ENCODE measurements at places on chromosomes 3 and 15.

DNA sequence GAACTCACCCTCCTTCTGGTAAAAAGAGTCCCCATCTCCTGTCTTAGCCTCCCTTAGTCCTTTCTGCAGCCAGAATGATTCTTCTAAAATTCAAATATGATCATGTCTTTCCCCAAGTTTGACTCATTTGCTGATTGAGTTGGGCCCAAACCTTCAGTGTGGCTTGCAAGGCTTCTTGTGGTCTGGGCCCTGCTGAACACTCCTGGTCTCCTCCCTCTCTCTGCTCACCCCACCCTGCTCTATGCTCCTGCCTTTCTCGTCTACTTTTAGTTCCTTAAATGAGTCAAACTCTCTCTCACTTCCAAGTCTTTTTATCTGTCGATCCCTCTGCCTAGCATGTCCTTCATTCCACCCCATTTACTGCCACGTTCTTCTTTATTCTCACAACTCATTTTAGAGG, 72.6 kb downstream of the CCR1 start:
- DNase-seq: no peak

GRCh38 chr3:169153656-169154055, 509.9 kb downstream of the MECOM start:
- no peak for DNase-seq

DNA sequence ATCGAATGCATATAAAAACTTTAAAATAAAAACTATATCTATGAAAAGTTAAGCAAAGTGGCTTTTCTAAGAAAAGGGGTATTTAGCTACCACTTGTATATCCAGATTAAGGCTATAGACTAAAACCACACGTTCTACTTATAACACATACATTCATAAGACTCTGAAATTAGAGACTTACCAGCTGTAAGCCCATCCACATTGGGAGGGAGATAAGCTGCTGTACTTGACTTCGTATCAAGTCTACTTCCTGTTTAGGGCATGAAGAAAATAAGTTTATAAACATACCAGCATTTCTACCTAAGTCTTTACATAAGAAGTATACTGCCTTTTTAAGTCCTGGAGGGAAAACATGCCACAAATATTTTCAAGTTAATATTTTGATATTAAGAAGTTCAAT, 27.7 kb downstream of the AQR start:
- no peak for DNase-seq

- DNase-seq: no peak
These were observed 10.6 kb downstream of the TPM1 start for GRCh38 chr15:63052961-63053698.

DNA sequence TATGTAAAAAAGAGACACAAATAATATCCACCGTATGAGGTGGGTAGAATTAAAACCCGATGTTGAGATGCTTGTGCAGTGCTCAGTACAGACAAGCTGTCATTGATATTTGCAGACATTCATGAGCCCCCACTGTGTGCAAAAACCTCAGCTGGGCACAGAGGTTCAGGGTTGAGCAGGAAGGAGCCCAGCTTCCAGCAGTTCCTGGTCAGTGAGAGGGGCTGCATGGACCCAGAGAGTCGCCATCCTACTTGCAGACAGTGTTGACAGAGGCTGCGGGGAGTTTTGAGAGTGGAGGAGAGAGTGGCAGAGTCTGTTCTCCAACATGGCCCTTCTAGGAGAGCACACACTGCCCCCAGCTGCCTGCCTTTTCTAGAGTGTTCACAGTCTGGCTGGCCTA, 6.1 kb upstream of the LTF start:
- no peak for DNase-seq

DNA sequence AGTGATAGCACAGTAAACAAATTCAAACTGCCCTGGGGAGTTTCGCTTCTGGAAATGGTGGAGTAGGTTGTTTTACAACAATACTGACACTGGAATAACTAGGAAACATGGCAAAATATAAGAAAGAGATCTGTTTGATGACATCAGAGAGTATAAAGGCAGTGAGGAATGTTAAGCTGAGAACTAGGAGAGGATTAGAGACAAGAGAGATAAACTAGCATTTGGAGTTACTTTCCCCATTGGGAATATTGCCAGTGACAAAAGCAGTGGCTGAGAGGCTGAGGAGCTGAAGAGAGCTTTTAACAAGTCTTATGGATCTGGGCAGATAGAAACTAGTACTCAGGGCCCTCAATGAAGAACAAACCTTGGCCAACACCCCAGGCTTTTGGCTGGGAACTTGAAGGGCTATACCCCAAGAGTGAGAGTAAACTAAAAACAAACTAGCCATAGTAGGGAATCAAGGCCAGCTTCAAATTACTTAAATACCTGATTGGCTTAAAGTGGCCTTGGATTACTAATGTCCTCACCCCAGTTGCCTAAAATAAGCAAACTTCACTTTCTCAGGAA, 280.4 kb downstream of the KLF13 start:
- no peak for DNase-seq

GRCh38 chr3:55911266-55911665, 424.2 kb upstream of the WNT5A start:
- no peak for DNase-seq

GRCh38 chr15:58677426-58677825, 72.1 kb downstream of the ADAM10 start:
- DNase-seq: no peak

DNA sequence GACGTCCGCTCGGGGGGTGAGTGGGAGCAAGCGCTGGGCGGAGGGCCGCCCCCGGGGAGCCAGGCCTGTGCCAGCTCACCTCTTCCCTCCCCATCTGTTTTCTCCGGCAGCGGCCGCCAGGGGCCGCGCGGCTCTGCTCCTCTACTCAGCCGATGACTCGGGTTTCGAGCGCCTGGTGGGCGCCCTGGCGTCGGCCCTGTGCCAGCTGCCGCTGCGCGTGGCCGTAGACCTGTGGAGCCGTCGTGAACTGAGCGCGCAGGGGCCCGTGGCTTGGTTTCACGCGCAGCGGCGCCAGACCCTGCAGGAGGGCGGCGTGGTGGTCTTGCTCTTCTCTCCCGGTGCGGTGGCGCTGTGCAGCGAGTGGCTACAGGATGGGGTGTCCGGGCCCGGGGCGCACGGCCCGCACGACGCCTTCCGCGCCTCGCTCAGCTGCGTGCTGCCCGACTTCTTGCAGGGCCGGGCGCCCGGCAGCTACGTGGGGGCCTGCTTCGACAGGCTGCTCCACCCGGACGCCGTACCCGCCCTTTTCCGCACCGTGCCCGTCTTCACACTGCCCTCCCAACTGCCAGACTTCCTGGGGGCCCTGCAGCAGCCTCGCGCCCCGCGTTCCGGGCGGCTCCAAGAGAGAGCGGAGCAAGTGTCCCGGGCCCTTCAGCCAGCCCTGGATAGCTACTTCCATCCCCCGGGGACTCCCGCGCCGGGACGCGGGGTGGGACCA, 632 bp upstream of the CRELD1 start:
- peak; percentile 63 for DNase-seq

DNA sequence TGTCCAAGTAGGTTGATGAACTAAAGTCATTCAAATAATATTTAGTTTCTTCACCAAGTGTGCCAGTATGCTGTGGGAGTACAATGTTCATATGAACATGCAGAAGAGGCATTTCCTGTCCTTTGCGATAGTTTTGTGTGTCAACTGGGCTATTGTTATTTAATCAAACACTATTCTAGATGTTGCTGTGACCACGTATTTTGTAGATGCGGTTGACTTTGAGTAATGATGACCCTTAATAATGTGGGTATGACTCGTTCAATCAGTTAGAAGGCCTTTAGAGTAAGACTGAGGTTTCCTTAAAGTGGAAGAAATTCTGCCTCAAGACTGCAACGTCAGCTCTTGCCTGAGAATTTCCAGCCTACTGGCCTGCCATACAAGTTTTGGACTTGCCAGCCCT, 470.7 kb upstream of the CBLB start:
- no peak for DNase-seq

DNA sequence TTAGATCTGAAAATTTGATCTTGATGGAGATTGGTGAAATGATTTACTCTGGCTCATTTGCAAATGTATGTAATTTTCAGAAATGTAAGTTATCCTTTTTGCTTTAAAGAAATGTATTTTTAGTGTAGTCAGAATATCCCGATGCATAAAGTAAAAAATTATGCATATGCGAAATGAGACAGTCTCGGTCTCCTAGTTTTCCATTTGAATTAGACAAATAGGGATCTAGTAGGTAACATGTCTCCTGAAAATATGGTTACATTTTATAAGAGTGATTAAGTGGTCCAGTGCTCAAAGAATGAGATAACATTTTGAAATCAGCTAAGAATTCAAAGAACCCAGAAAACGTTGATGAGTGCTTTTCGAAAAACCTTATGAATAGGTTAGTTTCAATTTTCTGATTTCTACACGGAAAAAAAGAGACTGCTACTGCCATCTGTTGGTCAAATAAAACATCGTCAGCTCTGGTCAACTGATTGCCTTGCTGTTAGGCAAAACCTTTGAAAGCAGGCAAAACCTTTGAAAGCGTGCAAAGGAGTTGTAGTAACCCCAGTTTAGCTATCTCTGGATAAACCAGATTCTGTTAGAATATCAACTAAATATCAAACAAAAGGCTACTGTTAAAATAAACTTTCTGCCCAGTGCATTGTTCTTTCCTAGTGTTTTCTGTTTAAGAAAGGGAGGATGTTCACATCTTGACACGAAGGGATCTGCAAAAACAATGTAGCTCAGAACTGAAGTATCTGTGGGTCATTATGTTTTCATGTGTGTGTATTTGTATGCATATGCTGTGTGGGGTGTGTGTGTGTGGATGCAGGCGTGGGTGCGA, 59.3 kb upstream of the CHMP2B start:
- DNase-seq: peak; percentile 47

- no peak for DNase-seq
These were observed 40.9 kb upstream of the ADAMTSL3 start for GRCh38 chr15:83612898-83613635.

- DNase-seq: no peak
These were observed 12.0 kb upstream of the HMCES start for GRCh38 chr3:129266651-129267050.

- no peak for DNase-seq
These were observed 61.5 kb downstream of the LRRC49 start for GRCh38 chr15:70954171-70954570.

GRCh38 chr3:42762046-42762724, 10.9 kb downstream of the CCDC13 start:
- no peak for DNase-seq

DNA sequence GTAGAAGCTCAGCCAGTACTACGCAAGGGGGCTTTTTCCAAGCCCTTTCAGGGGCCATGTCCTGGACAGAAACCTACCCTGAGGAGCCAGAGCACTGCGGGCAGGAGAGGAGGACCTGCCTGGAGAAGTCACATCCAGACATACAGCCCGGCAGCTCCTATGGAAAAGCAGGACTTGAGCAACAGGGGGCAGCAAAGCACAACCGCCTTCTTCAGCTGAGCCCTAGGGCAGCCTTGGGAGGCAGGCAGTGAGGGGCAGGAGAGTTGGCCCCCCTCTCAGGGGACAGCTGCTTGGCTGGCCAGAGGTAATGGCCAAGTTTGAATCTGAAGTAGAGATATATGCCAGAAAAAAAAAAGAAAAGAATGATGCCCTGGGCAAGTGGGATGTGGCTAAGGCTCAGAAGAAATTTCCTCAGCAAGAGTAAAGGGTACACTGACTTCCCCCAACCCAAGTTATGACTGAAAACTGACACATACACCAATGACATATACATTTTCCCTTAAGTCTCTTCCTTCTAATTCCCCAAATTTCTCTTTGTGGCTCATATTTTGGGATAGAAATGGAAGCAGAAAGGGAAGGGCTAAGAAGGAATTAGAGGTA, 56.9 kb downstream of the CYP19A1 start:
- DNase-seq: peak; percentile 26

DNA sequence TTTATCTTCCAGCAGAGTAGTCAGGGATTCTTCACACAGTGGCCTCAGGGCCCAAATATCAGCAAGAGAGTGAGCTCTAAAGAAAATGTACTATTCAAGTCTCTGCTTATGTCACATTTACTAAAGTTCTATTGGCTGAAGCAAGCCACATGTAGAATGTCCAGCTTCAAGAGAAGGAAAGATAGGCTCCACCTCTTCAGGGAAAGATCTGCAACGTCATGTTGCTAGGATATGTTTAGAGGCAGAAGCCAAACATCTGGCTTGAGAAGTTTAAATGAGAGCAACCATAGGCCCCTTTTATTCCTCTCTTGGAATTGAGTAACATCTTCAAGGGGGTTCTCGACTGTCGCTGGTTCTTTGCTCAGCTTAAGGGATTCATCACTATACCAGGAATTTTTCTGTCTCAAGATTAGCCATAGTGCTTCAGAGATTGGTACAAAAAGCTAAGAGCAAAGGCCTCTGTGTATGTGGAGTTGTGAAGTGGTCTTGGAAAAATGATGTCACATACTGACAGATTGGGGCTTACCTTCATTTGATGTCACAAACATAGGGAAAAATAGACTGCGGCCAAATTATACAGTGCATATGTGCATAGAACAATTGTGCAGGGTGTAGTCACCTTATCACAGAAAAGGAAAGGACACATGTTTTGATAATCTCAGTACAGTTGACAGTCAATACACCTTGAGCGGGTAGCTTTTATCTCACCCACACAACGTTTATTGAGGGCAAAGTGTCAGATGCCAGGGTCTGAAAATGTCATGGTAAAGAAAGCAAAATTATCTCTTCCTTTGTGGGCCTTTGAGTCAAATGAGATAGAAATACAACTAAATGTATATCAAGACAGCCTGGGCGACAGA, 11.3 kb upstream of the THRB start:
- no peak for DNase-seq

DNA sequence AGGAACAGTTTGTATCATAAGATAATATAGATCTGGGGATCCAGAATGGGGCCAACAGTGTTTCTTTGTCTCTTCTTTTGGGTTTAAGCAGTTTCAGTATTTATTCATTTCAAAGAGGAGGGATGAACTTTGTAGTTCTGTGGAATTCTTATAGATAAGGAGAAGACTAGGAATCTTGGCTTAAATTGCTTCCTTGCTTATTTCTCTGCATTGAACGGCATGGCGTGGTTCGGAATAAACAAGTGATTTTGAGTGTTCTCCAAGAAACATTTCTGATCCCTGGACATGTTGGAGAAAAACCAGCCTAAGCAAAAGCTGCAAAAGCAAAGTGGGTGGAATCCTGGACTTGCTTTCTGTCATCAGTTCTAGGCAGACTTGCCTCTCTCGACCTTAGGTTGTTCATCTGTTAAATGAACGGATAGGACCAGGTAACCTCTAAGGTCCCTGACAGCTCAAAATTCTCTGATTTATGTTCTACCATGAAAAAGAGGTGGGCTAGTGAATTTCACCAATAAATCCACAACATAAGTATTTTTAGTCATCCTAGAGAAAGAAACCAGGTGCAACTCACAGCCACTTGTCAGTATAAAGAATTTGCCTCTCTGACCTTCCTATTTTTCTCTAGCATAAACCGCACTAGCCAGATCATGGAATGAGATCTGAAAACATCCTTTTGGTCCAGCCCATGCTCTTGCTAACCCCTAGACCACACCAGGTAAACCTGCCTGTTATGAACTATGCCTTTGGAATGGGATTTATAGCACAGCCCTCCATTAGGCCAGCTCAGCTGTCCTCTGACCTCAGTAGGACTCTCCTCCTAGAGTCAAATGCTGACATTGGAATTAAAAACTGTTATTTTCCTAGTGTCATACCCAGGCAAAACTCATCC, 78.8 kb downstream of the CLDN11 start:
- no peak for DNase-seq
